Stimulated activated CD8-positive, alpha-beta memory T cell treated with anti-CD3 and anti-CD28 coated beads, Interleukin-4, amount 100 ng/mL, for 1 hour (primary cell): ENCODE measurements at places on chromosomes 7 and 10.

- no peak for DNase-seq
These were observed 88.4 kb downstream of the MTPN start for GRCh38 chr7:135888740-135889139.

- DNase-seq = no peak
These were observed at the start of gene GPR141 for GRCh38 chr7:37683246-37684120. Gene GPR141 (plus strand): TSS chr7:37683766. CDS start chr7:37740394, 56,628 bp downstream.

- DNase-seq = no peak
These were observed 56.7 kb downstream of the NSUN6 start for GRCh38 chr10:18594574-18595156.

DNA sequence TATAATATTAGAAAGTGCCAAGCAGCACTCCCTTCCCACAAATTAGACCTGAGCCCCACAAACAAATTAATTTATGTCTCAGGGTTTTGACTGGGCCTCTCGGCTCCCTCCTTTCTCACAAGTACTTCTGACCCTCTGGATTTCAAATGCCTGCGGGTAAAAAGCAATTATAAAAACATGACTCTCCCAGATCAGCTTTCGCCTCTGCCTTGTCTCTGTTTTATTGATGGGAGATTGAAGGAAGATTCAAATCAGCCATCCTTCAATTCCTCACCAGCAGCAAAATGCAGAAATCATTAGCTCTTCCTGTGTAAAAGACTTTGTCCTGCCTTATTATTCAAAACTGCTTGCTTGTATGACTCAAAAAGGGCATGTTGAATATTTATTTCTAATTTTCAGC is 453.7 kb upstream of the MKI67 start:
- no peak for DNase-seq

DNA sequence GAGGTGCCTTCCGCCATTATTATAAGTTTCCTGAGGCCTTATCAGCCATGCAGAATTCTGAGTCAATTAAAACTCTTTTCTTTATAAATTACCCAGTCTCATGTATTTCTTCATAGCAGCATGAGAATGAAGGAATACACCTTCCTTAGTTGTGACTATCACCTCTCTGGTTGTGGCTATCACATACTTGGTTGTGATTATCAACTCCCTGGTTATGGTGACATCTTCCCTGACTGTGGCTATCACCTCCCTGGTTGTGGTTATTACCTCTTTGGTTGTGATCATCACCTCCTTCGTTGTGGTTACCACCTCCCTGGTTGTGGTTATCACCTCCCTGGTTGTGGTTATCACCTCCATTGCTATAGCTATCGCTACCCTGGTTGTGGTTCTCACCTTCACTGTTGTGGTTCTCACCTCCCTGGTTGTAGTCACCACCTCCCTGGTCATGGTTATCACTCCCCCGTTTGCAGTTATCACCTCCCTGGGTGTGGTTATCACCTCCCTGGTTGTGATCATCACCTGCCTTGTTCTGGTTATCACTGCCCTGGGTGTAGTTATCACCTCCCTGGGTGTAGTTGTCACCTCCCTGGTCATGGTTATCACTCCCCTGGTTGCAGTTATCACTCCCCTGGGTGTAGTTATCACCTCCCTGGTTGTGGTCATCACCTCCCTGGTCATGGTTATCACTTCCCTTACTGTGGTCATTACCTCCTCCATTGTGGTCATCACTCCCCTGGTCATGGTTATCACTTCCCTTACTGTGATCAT is 105.9 kb downstream of the GPR26 start:
- DNase-seq = no peak

DNA sequence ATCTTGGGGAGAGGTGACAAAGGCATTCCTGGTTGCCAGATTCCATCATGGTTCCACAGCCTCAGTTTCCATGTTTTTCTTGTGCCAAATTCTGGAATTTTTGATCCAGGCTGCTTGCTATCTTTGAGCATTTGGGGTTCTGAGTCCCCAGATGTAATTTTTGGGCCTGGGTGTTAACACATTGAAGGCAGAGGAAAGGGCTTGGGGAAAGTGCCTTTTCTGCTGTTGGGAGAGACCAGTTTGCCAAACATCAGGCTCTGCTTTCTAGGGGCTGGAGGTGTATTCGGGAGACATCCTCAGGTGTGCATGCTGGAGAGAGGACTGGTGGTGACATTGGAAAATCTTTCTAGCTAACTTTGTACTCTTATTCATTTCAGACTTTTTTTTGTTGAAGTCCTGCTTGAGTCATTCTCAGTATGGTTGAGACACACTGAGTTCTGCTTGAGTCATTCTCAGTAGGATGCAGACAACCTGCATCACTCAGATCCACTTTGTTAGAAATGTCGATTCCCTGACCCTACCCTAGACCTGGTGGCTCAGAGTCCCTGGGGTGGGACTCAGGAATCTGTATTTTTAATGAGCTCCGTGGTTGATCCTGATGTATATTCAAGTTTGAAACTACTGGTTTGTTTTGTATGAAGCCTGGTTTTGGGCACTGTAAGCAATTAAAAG is 101.0 kb downstream of the LRMDA start:
- DNase-seq = no peak

GRCh38 chr10:11415095-11415494 is 196.4 kb downstream of the USP6NL start:
- DNase-seq = no peak

- DNase-seq = no peak
These were observed 87.3 kb downstream of the LYZL2 start for GRCh38 chr10:30542001-30542894.

DNA sequence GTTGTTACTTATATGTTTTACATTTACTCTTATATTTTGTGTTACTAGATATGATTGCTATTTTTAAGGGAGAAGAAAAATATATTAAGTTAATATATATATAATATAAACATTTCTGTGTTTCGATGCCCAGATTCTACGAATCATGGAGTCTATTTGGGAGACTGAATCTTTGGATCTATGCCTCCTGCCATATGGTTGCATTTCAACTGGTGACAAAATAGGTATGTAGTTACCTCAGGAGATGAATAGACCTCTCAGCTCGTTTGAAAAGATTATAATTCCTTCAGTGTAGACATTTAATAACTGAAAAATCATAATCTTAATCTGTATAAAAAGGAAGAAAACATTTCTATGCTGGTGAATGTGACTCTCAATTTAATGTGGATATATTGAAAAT is 16.9 kb downstream of the PIK3CG start:
- DNase-seq = no peak

GRCh38 chr10:27844223-27844622 is 98.6 kb upstream of the MKX start:
- DNase-seq = no peak
